ENCODE measurements at places on chromosomes 11 and 22.

- peak; percentile 57 for DNase-seq
These were observed 811.1 kb upstream of the RAG2 start for GRCh38 chr11:37409124-37409523.

DNA sequence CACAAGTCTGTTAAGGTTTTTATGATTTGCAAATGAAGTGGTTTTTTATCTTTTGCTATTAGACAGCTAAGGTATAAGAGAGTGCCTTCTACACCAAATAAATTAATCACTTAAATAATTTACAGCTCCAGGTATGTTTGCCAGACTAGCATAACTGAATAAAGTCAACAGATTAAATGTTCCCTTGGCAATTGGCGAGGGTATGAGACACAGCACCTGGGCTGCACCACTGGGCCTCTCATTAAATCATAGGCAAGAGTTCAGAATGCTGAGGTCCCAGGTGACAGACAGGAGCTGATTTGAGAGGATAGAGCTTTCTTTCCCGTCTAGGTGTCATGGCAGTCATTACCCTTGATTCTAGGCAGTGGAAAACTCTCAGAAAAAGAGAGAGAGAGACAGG is 62.6 kb upstream of the WT1 start:
- DNase-seq: no peak

- peak; percentile 14 for DNase-seq
These were observed 2.4 kb downstream of the TRIM44 start for GRCh38 chr11:35664977-35665441.

- peak; percentile 47 for DNase-seq
These were observed 11.7 kb downstream of the MIAT start for GRCh38 chr22:26669060-26669481.

- no peak for DNase-seq
These were observed 1.2 kb upstream of the GRK2 start for GRCh38 chr11:67264877-67265632.

Data from fibroblast of skin of right quadriceps (primary cell).